ENCODE measurements at places on chromosomes 2 and 18.

DNA sequence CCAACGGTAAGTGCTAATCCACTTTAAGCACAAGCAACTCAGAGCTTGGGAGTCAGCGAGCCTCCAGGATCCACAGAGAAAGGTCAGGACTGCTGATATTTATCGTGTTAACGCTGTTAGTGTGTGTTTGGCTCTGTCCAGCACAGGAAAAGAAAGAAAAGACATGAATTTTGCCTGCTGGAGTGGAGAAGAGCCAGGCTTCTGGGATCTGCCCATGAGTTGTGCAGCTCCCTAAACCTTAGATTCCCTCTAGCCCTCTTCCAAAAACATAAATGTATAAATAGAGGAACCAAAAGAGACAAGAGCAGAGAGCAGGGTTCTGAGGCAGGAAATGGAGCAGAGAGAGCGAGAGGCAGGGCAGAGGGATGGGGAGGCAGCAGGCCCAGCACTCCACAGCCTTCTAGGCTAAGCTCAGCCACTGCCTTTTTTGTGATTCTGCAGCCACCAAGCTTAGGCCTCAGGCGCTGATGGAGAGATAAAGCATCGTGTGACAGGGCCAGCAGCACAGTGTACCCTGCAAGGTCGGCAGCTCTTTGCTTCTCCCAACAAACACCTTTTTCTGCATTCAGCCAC is 14.5 kb upstream of the MAT2A start:
- no peak for DNase-seq

DNA sequence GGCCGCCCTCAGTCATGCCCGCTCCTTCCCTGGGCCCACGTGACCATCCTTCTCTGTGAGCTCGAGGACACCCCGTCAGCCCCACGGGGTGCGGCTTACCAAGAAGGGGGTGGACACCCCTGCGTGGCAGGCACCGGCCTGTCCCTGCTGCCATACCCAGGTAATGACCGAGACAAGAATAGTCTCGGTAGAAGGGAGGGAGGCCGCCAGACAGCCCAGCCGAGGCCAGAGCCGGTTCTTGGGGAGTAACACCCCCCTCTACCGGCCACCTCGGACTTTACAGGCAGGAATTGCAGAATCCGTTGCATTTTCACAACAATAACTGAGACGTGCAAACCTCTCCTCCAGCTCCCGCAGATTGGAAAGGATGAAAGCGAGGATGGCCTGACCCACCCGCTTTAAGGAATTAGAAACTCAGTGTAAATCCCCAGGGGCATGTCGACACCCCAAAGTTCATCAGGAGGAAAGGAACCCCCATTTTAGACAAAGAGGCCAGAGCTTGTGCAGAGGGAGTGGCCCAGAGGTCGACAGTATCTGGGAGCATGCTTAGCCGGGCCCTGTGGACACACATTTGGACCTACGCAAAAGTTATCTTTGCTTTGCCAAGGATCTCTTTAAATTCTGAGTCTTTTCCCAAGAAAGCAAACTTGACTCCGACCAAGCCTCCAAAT is 60.1 kb upstream of the GLI2 start:
- peak; percentile 46 for DNase-seq

DNA sequence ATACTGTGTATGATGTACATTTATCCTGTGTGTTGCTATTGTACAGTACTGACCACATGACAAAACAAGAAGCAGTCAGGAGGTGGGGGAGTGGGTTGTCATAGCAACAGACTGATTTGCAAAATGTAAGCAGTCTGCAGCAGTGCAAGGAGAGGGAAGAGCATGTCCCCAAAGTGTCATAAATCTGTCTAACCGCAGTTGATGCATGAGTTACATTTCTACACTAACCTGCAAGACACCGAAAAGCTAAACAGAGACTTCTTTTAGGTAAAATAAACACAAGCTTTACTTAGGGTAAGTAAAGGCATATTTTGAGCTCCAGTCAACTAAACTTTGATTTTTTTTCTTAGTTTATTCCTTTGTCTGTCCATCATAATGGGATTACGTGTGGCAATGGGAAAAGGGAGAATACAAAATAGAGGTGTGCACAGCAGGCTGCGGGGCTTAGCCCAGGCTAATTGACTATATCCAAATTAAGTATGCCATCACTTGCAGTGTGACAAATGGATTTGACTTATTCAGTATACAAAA is 134.5 kb downstream of the MEIS1 start:
- DNase-seq, result peak; percentile 92

DNA sequence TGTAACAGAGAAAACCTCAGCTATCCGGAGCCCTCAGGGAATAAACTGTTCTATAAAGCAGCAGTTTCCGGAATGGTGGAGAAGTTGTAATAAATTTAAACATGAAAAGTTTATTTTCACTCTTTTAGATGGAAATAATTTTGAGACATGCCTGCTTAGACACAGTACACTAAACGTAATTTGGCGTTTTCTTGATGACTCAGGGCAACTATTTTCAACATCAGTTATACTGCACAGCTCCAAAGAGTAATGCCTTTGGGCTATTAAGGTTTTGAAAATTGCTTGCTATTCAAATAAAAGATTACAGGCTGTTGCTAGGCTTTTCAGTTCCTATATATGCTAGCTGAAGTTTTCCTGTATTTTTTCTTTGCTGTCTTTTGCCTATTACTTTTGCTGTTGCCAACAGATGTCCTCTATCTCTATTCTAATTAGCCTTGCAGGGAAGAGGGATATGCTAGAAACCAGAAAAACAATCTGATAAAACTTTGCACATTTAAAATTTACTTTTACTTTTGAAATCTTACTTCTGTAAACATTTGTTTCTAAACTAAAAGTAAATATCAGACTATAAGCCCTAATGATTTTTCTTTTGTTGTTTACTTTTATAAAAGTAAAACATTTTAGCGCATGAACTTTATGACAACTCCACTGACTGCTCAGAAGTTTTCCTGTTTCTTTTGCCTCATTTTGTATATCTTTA is 113.4 kb upstream of the WDSUB1 start:
- DNase-seq, result peak; percentile 84

- no peak for DNase-seq
Measured at GRCh38 chr2:605674-606608, 71.3 kb downstream of the TMEM18 start.

GRCh38 chr2:229713371-229714079 is 830 bp downstream of the DNER start:
- peak; percentile 28 for DNase-seq

DNA sequence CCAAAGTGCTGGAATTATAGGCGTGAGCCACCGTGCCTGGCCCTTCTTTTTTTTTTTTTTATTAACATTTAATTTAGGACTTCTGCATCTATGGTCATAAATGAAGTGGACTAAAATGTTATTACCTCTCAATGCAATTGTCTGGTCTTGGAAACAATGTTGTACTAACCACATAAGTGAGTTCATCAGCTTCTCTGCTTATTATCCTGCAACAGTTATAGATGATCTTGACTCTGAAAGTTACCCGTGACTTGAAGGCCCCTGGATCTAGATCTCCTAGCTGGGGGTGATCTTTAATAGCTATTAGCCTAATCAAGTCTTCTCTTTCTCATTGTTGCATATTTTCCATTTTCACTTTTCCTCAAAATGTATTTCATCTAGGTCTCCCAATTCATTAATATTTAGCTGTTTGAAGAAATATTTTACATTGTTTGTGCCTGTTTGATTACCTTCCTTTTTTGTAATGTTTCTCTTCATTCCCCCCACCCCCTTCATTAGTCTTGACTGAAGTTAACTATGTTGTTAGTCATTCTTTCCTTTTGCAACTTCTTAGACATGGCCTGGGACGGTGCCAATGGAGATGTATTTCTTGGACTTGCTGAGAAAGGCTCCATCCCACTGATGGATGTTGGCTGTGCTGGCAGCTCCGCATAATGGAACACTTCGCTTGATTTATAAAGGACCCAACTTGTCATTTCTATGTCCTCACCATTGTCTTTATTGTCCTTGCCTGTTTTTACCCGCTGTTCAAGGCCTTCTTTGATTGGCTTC is 141.6 kb upstream of the RIOK3 start:
- DNase-seq, result no peak

GRCh38 chr2:230408244-230408842 is 7.7 kb upstream of the SP100 start:
- no peak for DNase-seq

DNA sequence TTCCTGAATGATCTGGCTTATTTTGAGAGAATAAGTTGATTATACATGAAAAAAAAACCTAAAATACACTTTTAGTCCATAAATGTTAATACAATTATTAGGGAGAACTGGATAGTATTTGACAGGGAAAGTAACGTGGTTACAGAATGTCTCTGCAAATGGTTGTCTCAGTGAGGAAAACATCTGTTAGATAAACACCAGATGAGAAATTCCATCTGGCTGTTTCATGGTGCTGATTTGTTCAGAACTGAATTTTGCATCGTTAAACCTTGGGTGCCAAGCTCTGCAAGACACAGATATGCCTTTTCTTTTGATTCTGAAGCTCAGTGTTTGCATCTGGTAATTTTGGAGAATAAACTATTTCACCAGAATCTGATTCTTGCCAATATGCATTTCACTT is 90.4 kb downstream of the SCN3A start:
- no peak for DNase-seq

- peak; percentile 69 for DNase-seq
Measured at GRCh38 chr2:157875641-157876065, 477 bp downstream of the ACVR1 start.

GRCh38 chr18:8627540-8627939 is 18.3 kb downstream of the RAB12 start:
- no peak for DNase-seq

GRCh38 chr2:192313773-192314172 is 119.0 kb upstream of the TMEFF2 start:
- DNase-seq, result no peak

- DNase-seq, result peak; percentile 12
Measured at GRCh38 chr2:201661366-201661765, 18.1 kb upstream of the TMEM237 start.

GRCh38 chr2:234368861-234369261 is 128.0 kb downstream of the ARL4C start:
- peak; percentile 78 for DNase-seq

DNA sequence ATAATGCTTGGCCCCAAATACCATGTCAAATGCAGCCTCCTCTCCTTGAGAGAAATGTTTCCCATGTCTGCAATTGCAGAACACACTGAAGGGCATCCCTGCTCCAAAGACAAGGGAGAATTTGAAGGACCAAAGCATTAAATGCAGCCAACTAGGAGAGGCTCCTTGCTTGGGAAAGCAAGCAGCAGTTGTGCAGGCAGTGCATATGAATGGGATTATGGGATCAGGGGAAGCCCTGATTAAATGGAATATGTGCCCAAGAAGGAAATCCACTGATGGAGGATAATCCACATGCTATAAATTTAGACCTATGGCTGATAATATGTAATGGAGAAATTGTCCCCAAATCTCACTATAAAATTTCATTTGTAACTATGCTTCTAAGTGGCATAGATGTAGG is 116.1 kb downstream of the NCKAP5 start:
- no peak for DNase-seq

DNA sequence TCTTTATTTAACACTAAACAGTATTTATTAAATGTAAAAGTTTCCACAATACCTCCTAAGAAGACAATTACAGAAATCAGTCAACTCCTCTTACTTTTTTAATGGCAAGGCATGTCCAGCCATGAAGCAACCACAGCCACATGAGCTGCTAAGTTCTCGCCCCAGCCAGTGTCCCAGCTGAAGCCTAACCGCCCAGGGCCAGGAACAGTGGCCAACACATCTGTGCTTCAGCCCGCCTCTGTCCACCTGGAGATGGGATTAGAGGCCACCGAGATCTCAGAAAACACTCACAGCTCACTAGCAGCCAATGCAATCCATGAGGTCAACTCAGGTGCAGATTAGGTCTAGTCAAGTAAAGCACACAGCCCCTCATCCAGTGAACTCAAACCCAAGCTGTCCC is 40.2 kb downstream of the PID1 start:
- DNase-seq, result no peak

- DNase-seq, result no peak
Measured at GRCh38 chr2:64525317-64525613, 1.1 kb downstream of the AFTPH start.

DNA sequence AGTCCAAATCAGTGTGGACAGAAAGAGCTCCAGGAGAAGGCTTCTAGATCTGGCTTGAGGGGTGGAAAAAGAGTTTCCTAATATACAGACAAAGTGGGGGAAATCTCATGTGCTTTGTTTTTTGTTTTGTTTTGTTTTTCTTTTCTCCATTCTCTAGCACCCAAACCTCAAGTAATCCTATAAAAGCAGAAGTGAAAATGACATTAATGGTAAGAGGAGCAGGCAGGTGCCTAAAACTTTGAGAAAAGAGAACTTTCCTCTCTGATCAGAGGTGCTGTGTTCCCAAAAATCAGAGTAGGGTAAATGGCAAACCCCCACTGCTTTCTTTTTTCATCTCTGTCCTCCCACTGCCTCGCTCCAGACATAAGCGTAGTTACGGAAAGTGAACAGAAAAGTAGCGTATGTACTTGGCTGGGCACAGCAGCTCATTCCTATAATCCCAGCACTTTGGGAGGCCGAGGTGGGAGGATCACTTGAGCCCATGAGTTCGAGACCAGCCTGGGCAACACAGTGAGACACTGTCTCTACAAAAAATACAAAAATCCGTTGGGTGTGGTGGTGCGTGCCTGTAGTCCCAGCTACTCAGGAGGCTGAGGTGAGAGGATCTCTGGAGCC is 77.8 kb downstream of the FAM161A start:
- DNase-seq, result no peak

GRCh38 chr2:579351-579886 is 97.8 kb downstream of the TMEM18 start:
- peak; percentile 58 for DNase-seq

GRCh38 chr2:117436697-117437096 is 377.8 kb upstream of the DDX18 start:
- no peak for DNase-seq

DNA sequence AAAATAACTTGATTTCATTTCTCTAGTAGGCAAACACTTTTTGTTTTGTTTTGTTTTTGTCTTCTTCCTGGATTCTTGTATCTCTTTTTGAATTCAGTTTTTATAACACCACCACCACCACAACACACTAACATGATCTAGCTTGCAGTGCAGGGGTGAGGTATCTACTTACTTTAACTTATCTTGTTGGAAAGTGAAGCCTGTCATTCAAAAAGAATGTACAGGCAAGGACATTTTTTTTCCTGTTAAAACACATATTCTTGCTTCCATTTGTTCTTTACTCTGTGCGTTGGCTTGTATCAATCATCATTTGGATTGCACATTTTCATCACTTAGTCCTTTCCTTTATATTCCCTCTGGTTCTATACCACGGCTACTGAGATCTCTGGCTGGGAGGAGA is 824.2 kb downstream of the PLCL1 start:
- DNase-seq, result no peak

GRCh38 chr2:104051766-104052165 is 802.1 kb upstream of the POU3F3 start:
- DNase-seq, result no peak

- no peak for DNase-seq
Measured at GRCh38 chr2:220320326-220320725, 692.9 kb downstream of the SLC4A3 start.

DNA sequence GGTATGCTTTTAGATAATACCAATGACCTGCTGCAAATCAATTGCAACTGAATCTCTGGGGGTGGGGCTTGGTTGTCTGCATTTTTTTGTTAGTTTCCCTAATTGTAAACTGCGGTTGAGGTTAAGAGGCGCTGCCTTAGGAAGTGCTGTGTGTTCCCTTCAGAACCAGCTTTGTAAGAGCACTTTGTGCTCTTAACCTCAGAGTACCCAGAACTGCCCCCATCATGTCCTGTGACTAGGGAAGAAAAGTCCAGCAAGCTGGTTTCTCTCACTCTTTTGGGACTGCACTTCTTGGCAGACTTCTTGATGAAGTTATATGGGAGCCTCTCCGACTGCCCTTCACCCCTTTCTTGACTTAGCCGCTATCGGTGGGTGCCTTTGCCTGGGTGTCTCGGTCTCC is 245.5 kb upstream of the CXCR4 start:
- no peak for DNase-seq
